ENCODE measurements at places on chromosomes 2 and 18.
A peak's percentile ranks its signal among the peaks of the same experiment; 100 is the strongest.

GRCh38 chr2:30706534-30707303 is 100.5 kb downstream of the CAPN13 start:
- DNase-seq = peak; percentile 65

DNA sequence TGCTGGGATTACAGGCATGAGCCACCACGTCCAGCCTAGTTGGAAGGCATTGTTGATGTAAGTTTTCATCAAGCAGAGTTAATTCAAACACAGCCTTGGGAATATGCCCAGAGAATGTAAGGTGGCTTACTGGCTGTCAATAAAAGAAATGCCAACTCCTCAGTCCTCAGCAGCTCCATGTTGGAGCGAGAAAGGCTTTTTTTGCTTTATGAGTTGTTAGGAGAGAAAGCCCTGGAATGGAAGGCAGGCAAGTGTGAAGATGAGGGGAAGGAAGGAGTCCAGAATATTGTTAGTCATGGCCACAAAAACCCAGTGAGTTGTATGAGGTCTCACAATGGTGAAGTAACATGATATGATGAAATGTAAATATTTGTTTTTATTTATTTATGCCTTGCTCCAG is 57.1 kb downstream of the MAP4K4 start:
- no peak for DNase-seq

DNA sequence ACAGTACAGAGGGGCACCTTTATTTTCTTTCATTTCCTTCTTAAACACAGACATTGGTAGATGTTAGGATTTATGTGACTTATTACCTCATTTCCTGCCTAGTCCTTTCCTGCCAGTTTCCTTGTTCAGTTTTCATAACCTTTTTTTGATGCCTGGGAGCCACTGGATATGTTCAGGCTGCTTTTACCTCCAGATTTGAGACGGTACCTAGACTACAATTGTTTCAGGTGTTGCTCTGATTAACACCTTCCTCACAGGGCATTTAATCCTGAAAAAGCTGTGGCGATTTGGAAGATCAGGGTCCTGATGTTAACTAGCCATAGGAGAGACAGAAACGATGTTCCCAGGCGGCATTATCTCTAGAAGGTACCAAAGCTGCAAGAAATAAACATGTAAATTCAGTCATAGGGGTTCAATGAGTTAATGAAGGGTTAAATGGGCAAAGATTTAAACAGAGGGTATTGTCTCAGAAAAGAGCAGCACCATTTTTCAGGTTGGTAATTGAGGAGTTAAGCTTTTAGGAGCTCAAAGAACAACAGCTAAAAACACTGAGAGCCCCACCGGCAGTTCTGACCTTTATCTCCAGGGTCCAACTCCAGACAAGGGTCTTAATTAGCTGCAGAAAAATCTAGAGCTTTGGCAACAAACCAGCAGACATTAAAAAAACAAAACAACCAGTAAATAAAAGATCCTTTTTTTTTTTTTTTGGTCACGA is 93.3 kb downstream of the HRH4 start:
- no peak for DNase-seq

GRCh38 chr2:54669677-54670484 is 53.6 kb upstream of the EML6 start:
- no peak for DNase-seq

DNA sequence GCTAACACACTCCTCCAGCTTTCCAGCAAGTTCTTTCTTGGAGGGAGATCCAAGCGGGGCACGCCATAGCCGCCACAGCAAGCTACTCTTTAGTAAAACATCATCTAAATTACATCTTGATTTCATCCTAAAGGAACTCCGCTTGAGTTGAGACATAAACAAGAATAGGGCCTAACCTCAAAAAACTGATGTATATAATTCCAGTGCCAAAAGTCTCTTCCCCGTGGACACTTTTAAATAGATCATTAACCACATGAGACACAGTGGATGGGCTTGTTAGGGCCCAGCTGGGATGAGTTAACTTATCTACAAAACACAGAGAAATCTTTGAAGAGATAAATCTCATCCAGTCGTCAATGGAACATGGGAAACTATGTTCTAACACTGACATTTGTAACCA is 20.8 kb upstream of the MLPH start:
- DNase-seq = no peak

Data from stimulated activated CD4-positive, alpha-beta T cell treated with anti-CD3 and anti-CD28 coated beads, Interleukin-15, amount 100 ng/mL, for 1 hour (primary cell).